C1 segment of cervical spinal cord (tissue), 14 donors: ENCODE measurements at places on chromosomes 13 and 19.

DNA sequence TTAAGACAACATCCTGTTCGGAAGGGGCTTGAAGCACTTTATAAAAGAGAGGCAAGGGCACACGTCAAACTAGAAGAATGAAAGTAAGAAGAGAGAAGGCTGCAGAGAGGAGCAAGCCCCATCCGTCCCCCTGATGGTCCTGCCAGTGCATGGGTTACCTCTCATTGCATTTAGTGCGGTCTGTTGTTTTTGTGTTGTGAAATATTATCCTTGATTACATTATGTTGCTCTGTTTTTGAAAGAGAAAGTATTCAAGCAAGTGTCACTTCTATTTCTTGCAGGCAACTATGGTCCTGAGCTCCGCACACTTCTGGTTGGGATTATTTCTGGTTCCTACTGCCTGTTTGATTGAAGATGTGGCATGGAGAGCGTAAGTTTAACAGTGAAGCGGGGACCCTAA, 90.5 kb downstream of the SHISA2 start:
- DNase-seq, result no peak

GRCh38 chr13:43362556-43362955, 339.2 kb downstream of the DNAJC15 start:
- no peak for DNase-seq

- no peak for DNase-seq
Measured at GRCh38 chr19:46265217-46265828, 31.5 kb upstream of the HIF3A start.

DNA sequence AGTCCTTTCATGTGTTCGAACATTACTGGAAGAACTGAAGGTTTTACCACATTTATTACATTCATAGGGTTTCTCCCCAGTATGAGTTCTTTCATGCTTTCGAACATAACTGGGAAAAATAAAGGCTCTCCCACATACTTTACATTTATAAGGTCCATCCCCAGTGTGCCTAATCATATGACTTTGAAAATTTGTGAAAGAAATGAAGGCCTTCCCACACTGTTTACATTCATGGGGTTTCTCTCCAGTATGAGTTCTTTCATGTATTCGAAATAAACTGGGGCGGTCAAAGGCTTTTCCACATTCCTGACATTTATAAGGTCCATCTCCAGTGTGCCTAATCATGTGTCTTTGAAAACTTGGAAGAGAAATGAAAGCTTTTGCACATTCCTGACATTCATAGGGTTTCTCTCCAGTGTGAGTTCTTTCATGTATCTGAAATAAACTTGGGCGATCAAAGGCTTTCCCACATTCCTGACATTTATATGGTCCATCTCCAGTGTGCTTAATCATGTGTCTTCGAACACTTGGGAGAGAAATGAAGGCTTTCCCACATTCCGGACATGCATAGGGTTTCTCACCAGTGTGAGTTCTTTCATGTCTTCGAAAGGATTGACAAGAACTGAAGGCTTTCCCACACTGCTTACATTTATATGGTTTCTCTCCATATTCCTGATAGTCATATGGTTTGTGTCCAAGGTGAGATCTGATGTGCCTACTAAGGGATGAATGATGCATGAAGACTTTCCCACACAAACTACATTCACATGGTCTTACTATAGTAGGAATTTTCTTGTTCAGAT, 24.0 kb downstream of the ZNF564 start:
- DNase-seq, result no peak

GRCh38 chr19:41957161-41957837, 1.8 kb downstream of the RABAC1 start:
- no peak for DNase-seq

DNA sequence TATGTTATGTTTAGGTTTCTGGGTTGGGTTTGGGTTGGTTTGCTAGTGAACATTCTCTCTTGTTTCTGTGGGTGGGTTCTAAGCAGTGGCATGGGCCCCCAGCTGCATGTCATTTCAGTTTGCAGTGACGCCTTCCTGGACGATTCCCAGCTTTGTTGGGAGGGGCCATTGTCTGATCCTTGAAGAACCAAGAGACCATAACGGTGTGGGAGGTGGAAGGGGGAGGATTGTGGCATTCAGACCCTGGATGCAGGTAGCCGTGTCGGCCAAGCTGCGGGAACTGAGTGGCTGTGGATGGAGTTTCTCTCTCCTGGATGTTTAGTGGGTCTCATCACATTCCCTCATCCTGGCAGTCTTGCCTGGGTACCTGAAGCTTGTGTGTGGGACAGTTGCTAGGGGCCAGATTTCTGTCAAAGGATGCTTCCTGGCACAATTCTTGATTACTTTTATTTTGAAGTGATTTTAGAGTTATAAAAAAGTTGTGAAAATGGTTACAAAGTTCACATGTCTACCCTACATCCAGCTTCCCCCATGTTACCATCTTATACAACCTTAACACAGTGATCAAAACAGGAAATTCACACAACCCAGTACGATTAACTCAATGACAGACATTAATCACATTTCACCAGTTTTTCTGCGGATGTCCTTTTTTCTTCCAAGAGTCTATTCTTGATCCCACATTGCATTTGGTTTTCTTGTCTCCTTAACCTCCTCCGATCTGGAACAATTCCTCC, 123.8 kb downstream of the SIPA1L3 start:
- DNase-seq, result no peak

GRCh38 chr19:10189616-10190015, 5.1 kb downstream of the DNMT1 start:
- no peak for DNase-seq

DNA sequence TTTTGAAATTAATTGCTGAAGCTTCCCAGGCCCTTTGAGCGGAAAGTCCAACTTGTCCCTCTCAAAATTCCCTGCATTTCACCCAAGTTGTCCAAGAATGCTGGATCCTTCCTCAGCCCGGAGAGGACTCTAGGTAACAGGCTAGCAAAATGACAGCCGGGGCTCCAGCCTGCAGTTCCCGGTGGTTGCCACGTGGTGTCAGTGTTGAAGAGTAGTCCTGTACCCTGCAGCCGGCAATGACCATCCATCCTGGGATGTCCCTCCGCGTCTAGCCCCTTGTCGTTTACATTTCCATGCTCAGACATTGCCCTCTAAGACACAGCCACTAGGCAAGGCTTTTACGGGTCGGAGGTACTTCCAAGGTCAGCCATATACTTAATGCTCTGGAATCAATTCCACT, 31.4 kb upstream of the MTIF3 start:
- no peak for DNase-seq

- DNase-seq, result no peak
Measured at GRCh38 chr13:110123041-110123809, 183.7 kb downstream of the COL4A1 start.

GRCh38 chr19:52691215-52691610, 43.6 kb downstream of the ZNF611 start:
- DNase-seq, result no peak

GRCh38 chr19:38373907-38374331, 452 bp upstream of the PSMD8 start:
- no peak for DNase-seq

- DNase-seq, result no peak
Measured at GRCh38 chr13:97934590-97934989, 18.9 kb upstream of the IPO5 start.

GRCh38 chr19:56121180-56122167, at the start of gene ZNF787:
Gene ZNF787, minus strand, starts transcription at chr19:56121295. Its CDS starts 18,078 bp downstream, at chr19:56103217.
- peak; percentile 97 for DNase-seq

GRCh38 chr13:27920677-27921420, 1.0 kb downstream of the PDX1 start:
- no peak for DNase-seq

GRCh38 chr19:16571822-16572331, 338 bp downstream of the SLC35E1 start:
- DNase-seq, result no peak

- peak; percentile 20 for DNase-seq
Measured at GRCh38 chr19:2381148-2381820, 21.2 kb downstream of the TMPRSS9 start.

DNA sequence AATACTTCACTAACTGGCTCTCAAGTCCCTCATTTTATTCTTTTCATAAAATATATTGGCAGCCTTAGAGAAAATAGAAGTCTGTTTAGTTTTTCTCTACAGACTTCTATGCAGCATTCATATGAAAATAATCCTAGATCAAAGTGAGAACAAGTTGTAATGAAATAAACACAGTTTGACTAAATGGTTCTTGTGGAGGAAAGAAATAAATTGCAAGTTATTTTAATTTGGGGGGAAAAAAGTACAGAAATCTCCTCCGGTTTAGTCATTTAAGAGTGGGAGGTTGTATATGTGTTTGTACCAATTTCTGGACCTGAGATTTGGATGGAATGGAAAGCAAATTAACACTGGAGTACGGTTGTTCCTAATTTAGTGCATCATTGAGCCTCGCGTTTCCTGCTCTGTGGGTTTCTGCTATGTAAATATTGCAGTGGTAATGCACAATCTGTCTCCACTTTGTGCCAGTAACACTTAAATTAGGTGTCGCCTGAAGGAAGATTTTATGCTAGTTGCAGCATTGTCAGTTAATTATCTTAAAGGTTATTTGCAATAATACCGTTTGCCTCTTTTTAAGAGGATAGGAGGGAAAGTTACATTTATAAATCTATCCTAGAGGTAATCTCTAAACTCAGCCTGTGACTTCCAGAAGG, 100.2 kb downstream of the ZIC5 start:
- no peak for DNase-seq

GRCh38 chr19:41859213-41859617, 840 bp upstream of the RPS19 start:
- DNase-seq, result no peak

GRCh38 chr19:28794301-28794700, 418.6 kb downstream of the UQCRFS1 start:
- no peak for DNase-seq

DNA sequence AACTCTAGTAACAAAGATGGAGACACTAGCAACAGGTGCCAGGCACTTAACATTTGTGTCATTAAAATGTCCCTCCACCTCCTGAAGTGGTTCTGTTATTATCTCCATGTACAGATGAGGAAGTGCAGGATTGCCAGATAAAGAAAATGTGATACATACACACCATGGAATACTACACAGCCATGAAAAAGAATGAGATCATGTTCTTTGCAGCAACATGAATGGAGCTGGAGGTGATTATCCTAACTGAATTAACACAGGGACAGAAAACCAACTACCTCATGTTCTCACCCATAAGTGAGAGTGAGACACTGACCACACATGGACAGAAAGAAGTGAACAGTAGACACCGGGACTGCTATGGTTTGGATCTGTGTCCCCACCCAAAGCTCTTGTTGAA, 60.5 kb downstream of the ZNF557 start:
- DNase-seq, result no peak

DNA sequence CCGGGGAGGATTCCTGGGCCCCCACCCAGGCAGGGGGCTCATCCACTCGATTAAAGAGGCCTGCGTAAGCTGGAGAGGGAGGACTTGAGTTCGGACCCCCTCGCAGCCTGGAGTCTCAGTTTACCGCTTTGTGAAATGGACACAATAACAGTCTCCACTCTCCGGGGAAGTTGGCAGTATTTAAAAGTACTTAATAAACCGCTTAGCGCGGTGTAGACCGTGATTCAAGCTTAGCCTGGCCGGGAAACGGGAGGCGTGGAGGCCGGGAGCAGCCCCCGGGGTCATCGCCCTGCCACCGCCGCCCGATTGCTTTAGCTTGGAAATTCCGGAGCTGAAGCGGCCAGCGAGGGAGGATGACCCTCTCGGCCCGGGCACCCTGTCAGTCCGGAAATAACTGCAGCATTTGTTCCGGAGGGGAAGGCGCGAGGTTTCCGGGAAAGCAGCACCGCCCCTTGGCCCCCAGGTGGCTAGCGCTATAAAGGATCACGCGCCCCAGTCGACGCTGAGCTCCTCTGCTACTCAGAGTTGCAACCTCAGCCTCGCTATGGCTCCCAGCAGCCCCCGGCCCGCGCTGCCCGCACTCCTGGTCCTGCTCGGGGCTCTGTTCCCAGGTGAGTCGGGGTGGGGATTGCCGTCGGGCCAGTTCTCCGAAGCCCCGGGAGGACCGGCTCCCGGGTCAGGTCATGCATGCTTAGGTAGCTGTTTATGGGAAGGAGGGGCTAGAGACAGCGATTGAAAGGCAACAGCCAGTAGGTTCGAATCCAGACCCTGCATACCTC, at the start of gene ICAM1:
Gene ICAM1 (plus strand): TSS at position 505 of the 779 bp plus-strand sequence. CDS start 40 bp downstream, at position 545.
- no peak for DNase-seq

- DNase-seq, result no peak
Measured at GRCh38 chr13:40172149-40172591, 494.3 kb downstream of the FOXO1 start.

GRCh38 chr13:22061371-22061805, 390.5 kb downstream of the FGF9 start:
- DNase-seq, result no peak

DNA sequence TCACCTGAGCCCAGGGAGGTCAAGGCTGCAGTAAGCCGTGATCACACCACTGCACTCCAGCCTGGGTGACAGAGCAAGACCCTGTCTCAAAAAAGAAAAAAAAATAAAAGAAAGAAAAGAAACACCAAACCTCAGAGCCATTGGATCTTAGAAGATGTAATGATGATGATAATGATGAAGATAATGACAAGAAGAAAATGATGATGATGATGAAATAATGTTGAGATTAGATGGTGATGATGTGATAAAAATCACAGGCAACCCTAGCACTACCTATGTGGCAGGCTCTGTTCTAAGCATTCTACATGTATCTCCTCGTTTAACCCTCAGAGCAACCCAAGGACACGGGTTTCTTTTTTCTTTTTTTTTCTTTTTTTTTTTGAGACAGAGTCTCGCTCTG, 20.1 kb upstream of the HNRNPUL1 start:
- no peak for DNase-seq
